NCI-H2081 (cell line): ENCODE measurements at places on chromosomes 16 and 17.

GRCh38 chr17:75849724-75850123 lies 5.4 kb downstream of the WBP2 start:
- DNase-seq, result no peak

- no peak for DNase-seq
Observed at GRCh38 chr17:57330587-57330986, 74.3 kb downstream of the MSI2 start.

- no peak for DNase-seq
Observed at GRCh38 chr16:88480829-88481228, 27.7 kb downstream of the ZFPM1 start.

- DNase-seq, result no peak
Observed at GRCh38 chr16:68228652-68229051, 7.3 kb downstream of the ESRP2 start.

GRCh38 chr16:89317101-89317671 lies 99.7 kb downstream of the ZNF778 start:
- DNase-seq, result no peak

DNA sequence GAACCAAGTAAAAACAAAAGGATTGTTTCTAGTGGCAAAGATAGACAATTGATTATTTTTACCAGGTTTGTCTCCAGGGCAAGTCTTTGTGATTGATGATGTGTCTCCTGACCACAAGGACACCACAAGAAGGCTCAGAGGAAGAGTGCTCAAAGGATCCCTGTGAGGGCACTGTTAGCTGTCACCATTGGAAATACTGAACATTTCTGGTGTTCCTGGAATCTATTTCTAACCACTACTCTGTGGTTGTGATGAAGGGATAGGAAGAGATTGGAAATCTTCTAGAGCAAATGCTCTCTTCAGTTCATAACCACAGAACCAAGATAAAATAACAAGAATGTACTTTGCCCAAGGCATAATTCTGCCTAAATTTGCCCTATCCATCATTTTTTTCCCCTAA lies 15.3 kb downstream of the RNF43 start:
- no peak for DNase-seq

GRCh38 chr17:58338454-58338840 lies 9.9 kb upstream of the TSPOAP1 start:
- DNase-seq, result no peak

DNA sequence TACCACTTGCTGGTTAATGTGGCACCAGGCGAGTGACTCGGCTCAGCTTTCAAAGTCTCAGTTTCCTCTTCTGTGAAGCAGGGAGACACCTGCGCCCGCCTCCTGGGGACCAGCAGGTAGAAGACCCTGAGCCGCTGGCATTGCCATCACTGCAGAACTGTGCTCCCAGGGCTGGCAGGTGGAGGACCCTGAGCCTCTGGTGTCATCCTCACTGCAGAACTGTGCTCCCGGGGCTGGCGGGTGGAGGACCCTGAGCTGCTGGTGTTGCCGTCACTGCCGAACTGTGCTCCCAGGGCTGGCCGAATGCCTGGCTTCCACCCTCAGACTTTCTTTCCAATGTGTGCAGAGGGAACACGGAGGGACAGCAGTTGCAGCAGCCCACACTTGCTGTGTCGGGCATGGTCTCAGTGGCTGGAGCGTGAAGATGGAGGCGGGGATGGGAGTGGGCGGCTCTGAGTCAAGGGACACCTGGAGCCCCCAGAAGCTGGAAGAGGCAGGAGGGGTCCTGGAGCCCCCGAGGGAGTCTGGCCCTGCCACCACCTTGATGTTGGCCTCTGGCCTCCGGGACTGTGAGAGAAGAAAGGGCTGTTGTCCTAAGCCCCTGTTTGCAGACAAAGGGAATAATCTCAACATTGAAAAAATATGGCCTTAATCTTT lies 75.8 kb upstream of the METTL9 start:
- no peak for DNase-seq

GRCh38 chr17:75524970-75525805 lies at the start of gene LLGL2:
LLGL2 (plus strand) TSS chr17:75525697; CDS start chr17:75543427, 17,730 bp downstream.
- peak; percentile 94 for DNase-seq

GRCh38 chr16:56382459-56382858 lies 42.9 kb downstream of the AMFR start:
- no peak for DNase-seq
